ENCODE measurements at places on chromosomes 11 and 22.

DNA sequence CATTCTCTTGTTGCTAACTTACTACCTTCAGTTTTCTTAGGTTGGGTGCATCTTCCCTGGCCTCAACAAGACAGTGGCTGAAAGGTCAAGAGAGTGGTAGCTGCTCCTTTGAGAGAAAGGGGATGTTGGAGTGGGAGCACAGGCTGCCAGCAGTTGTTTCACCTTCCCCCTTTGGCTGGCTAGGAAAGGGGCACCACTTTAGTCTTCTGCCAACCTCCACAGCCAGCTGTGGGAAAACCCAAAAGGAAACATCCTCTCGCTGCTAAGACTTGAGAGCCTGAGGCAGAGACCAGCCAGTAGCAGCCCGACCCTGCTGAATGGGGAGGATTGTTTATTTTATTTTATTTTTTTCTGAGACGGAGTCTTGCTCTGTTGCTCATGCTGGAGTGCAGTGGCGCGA is 34.4 kb downstream of the MARK2 start:
- no peak for DNase-seq

GRCh38 chr11:111521135-111521534 is 6.6 kb downstream of the HOATZ start:
- no peak for DNase-seq

- no peak for DNase-seq
Observed at GRCh38 chr11:78241475-78241874, 52.8 kb downstream of the USP35 start.

DNA sequence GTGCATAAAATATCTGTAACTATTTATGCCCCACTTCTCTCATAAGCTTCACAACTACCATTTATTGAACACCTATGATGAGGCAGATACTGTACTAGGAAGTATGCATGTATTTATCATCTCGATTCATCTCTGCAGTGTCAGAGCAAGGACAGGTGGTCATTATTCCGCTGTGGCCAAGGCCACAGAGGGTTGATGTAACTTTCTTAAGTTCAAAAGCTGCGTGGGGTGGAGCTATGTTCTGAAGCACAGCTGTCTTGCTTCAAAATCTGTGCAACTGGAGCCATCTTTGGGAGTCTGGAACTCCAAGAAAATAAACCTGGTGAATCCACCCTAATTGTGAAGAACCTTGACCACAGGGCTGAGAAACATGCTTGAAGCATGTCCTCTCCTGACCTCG is 60.2 kb upstream of the HMGXB4 start:
- no peak for DNase-seq

DNA sequence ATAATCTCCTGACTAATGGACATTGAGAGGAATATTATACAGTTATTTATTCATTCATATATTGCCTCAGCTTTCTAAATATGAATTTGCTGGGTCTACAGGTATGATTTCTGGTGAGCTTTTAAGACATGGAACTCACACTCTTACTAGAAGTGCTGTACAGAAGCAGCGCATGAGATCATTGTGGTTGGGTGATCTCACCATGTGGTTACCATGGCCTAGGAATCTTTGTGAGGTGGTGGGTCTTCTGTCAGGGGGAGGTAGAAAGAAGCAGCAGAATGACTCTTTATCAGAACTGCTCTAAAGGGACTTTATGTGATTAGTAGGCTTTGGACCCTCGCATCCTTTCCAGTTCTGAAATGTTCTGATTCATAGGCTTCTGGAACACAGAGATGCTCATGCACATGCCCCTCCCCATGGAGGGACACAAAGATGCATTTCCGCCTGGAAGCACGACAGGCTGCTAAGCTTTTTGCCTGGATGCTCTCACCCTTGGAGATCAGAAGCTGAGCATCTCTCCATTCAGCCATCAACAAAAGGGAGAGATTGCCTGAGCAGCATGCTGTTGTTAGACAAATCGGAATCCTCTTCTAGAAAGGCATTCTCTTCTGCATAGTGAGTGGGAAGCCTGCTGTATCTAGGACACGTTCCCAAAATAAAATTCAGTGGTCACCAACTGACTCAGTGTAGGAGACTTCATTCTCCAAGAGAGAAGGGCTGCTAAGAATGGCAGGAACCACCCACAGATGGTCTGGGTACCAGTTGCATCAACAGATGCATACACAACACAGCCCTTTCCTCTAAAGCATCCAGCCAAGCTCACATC is 51.3 kb downstream of the KIRREL3 start:
- DNase-seq: no peak

GRCh38 chr11:132589791-132590190 is 942.5 kb downstream of the OPCML start:
- no peak for DNase-seq

- DNase-seq: no peak
Observed at GRCh38 chr11:112967082-112967481, 5.9 kb downstream of the NCAM1 start.

GRCh38 chr11:132535830-132536229 is 996.5 kb downstream of the OPCML start:
- no peak for DNase-seq

DNA sequence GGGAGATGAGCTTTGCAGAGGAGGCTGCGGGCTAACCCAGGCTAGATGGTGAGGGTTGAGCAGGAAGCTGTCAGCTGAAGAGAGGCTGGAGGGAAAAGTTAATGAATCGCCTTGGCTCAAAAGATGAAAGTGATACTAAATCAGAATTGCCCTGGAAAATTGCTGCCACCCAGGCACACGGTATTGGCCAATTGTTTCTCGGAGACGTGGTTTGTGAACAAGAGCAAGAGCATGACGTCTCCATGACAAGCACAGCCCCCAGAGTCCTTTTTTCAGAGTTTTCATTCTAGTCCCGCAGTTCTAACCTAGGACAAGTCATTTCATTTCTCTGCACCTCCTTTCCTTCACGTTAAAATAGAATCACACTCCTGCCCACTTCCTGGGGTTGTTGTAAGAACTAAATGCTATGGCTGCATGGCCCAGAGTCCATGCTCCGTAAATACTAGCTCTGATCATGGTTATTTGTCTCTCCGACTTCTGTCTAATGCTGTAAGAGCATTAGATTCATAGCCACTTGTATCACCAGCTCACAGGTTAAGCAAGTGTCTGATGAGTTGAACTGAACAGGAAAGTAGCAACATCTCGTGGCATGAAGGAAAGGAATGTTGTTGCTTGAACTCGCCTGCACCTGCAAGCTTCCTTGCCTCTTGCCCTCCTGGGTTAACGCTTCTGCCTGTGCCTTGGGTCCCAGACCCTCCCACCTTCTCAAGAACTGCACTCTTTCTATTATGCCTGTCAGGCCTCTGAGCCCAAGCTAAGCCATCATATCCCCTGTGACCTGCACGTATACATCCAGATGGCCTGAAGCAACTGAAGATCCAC is 33.8 kb upstream of the NUP50 start:
- no peak for DNase-seq

GRCh38 chr11:10725114-10725906 is 25.7 kb upstream of the CTR9 start:
- no peak for DNase-seq

- no peak for DNase-seq
Observed at GRCh38 chr11:123454060-123454651, 24.1 kb downstream of the GRAMD1B start.

- no peak for DNase-seq
Observed at GRCh38 chr11:92098172-92098571, 126.4 kb upstream of the FAT3 start.

DNA sequence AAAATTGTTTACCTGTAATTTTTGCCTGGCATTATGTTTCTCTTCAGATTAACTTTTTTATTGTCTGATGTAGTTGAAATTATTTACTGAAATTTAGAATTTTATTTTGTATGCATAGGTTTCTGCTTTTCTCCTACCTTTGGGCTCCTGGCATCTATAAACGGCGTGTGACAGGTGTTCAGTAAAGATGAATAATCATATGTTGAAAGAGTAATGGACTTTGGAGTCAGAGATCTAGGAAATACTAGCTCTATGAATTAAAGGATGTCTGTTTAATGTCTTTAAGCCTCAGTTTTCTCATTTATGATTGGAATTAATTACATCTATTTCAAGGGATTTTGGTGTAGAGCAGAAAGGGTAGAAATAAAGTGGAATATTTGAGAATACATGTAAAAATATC is 7.2 kb upstream of the ANGPTL5 start:
- no peak for DNase-seq

DNA sequence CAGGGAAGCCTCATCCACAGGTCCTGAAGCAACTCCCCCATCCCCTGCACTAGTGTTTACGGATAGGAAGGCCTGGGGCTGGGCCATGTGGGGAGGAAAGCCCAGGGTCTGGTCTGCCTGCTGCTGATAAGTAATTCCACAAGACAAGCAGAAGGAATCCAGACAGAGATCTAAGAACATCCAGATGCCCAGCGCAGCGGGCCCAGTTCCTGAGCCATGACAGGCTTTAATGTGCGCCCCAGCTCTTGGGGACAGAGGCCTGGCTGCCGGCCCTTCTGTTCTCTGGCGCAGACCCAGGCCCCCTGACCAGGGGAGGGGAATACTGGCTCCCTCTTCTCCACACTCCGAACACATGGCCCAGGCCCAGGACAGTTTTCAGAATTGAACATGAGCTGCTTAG is 28.8 kb upstream of the ETS1 start:
- DNase-seq: no peak

DNA sequence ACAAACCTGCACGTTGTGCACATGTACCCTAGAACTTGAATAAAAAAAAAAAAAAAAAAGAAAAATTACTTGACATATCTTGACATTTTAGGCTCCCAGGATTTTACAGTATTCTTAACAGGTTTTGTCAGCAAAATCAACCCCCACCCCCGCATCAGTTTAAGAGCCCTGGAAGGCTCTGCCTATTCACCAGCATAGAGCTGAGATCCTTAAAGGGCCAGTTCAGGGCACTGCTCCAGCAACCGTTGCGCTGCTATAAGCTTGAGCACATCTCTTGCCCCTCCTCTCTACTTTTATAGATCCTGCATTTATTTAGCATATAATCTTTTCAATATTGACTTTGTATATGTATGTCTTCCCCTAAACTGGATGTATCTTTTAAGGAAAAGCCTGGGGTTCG is 697 bp upstream of the PAFAH1B2 start:
- no peak for DNase-seq

- DNase-seq: no peak
Observed at GRCh38 chr22:32745996-32746322, 55.5 kb upstream of the TIMP3 start.

DNA sequence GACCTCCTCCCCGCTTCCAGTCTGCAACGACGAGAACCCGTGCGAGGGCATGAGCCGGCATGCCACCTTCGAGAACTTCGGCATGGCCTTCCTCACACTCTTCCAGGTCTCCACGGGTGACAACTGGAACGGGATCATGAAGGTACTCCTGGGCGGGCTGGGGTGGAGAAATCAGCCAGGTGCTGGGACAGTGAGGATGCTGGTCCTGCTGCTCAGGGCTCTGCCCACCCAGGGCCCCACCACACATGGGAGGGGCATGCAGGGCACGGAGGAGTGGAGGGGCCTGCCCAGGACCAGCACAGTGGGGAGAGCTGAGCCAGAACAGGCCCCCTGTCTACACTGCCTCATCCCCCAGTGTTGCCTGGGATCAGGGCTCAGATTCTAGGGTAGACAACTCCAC is 107.4 kb downstream of the CACNA1I start:
- no peak for DNase-seq

DNA sequence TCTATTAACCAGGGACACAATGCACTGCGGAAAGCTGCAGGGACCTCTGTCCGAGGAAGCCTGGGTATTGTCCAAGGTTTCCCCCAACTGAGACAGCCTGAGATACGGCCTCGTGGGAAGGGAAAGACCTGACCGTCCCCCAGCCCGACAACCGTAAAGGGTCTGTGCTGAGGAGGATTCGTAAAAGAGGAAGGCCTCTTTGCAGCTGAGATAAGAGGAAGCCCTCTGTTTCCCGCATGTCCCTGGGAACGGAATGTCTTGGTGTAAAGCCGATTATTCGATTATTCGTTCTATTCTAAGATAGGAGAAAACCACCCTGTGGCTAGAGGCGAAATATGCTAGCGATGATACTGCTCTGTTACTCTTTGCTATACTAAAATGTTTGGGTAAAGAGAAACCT is 5.2 kb downstream of the BET1L start:
- no peak for DNase-seq

DNA sequence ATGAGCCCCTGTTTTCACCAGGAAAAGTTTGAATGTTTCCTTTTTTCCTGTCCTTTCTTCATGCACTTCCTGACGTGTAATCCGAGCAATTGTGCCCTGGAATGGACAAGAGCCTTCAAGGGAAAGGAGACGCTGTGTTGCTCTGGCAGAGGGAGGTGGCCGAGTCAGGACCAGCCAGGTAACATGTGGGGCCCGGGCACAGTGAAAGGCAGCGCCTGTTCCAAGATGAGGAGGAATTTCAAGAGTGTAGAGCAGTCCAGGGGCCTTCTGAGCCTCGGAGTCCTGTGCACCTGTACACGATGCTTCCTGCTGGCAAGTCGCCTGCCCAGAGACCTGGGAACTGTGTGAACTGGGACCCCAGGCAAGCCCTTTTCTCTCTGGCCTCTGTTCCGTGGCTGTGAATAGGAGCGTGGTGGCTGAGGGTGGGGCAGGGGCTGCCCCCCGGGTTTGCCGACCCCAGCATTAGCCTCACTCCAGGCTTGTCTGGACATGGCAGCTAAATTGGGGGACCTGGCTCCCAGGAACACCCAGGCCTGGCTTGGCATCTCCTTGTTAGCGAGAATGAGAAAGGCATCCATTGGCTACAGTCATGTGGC is 92.0 kb downstream of the MYEOV start:
- no peak for DNase-seq

DNA sequence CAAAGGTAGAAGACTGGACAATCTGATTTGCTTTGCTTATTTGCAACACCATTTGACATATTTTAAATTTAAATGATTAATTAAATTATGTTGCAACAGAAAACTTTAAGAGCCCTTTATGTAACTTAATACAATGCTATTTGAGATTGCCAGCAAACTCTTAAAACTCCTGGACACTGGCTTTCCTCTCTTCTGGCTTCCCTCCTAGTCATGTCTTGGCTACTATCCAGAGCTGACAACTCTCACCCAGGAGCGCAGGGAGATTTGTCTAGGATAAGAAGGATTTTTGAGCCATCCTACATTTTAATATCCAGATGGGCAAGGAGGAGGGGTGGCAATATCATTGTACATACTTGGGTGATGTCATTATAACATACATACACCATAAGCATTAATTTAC is 134.3 kb downstream of the ELP4 start:
- DNase-seq: no peak

- no peak for DNase-seq
Observed at GRCh38 chr11:84594602-84595001, 1032.5 kb downstream of the DLG2 start.
